ENCODE measurements at places on chromosomes 12 and 14.

DNA sequence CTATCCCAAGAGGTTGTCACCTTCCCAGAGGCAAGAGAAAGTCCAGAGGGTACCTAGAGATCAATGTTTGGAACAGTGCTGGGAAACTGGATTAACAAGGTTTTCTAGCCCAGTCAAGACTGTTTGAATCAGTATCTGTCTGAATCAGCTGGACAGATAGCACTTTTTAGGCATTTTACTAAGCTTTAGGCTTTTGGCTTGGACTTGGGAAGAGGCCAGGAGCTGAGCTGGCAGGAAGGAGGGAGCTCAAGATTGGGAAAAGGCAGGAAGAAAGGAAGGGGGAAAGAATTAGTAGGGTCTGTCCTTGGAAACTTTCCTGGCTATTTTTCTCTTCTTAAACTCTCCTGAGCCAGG lies 8.3 kb downstream of the IKZF4 start:
- no peak for DNase-seq

DNA sequence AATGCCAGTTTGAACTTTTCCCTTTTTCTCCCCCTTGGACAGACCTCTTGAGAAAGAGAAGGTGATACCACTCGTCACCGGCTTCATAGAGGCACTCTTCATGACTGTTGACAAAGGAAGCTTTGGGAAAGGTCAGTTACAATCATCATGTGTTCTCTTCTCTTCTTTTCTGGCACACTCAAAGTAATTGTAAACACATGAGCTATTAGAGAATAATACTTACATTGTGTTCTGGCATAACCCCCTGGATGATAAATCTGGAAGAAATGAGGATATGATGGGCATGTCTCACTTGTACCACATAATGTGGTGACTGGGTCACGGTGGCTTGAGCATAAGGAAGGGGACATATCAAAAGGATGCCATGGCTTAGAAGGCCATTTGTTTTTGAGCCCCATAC lies 20.0 kb downstream of the UTP20 start:
- no peak for DNase-seq

- DNase-seq, result no peak
Measured at GRCh38 chr12:30813525-30814294, 59.0 kb upstream of the CAPRIN2 start.

- DNase-seq, result no peak
Measured at GRCh38 chr14:91258011-91258618, 13.6 kb upstream of the GPR68 start.

DNA sequence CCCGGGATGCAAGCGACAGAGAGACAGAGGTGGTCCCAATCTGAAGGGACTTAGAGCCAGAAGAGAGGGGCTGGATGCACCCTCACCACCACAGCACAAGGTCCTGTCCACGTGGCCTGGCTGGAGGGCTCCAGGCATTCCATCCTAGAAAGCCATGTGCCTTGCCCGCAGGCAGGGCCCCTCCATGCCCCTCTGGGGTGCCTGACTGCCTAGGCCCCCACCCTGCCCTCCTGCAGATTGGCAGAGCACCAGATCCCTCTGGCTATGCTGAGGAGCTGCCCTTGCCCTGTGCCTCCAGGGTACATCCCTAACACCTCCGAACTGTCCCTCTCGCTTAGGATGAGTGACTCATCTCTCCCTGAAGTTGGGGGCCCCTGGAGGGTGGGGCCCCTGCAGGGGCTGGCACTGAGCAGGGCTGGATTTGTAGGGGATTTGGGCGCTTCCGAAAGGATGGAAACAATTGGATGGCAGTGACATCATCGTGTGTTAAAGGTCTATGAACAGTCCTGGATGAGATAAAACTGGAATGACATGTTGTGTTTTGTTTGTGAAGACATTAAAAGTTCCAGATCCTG lies 50.9 kb downstream of the CHGA start:
- DNase-seq, result no peak

GRCh38 chr12:104890476-104891096 lies 67.5 kb downstream of the SLC41A2 start:
- no peak for DNase-seq

DNA sequence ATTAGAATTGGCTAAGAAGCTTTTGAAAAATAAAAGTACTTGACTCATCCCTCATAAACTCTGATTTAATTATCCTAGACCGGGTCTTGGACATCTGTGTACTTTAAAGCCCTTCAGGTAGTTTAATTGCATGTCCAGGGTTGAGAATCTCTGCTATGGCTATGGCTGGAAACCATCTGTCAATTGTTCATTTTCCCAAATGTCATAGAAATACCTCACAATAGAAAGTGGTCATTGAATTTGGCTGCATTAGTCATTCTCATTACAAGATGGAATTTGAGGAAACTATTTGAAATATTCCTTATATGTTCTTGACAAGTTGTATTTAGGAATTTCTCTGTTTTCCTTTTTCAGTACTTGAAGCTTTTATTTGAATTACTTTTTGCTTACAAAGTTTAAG lies 111.3 kb downstream of the TSHR start:
- DNase-seq, result no peak

GRCh38 chr12:12901158-12901791 lies 9.9 kb downstream of the GPRC5A start:
- DNase-seq, result no peak

GRCh38 chr12:75048767-75049166 lies 160.9 kb downstream of the KCNC2 start:
- no peak for DNase-seq

DNA sequence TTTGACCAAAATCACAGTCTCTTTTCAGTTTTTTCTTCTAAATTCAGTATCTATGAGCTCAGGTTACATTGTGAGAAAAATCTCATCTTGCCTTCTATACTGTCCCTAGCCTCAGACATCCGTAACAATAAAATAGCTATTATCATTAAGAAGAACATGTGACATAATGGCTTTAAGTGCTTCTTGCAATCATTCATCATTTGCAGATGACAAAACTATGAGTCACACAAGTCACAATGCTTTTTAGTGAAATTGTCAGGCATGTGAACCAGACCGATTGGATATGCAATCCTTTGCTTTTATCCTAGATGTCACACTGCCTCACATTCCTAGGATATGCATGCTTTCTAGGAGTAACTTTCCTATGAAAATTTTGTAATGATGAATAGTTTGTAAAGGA lies 313.1 kb downstream of the SLC6A15 start:
- peak; percentile 7 for DNase-seq

- DNase-seq, result peak; percentile 20
Measured at GRCh38 chr14:62001963-62002362, 239.7 kb downstream of the SNAPC1 start.

- DNase-seq, result no peak
Measured at GRCh38 chr14:21382095-21382494, 1.7 kb downstream of the SUPT16H start.

GRCh38 chr12:96069511-96070231 lies 34.3 kb upstream of the LTA4H start:
- no peak for DNase-seq

GRCh38 chr12:3897371-3897971 lies 24.3 kb upstream of the PARP11 start:
- DNase-seq, result no peak

- DNase-seq, result no peak
Measured at GRCh38 chr14:58152014-58152857, at the start of gene ARMH4. Gene ARMH4, minus strand, starts transcription at chr14:58152213. Its CDS starts 12,855 bp downstream, at chr14:58139358.

- DNase-seq, result no peak
Measured at GRCh38 chr12:55664826-55665225, 28.1 kb downstream of the OR10P1 start.

DNA sequence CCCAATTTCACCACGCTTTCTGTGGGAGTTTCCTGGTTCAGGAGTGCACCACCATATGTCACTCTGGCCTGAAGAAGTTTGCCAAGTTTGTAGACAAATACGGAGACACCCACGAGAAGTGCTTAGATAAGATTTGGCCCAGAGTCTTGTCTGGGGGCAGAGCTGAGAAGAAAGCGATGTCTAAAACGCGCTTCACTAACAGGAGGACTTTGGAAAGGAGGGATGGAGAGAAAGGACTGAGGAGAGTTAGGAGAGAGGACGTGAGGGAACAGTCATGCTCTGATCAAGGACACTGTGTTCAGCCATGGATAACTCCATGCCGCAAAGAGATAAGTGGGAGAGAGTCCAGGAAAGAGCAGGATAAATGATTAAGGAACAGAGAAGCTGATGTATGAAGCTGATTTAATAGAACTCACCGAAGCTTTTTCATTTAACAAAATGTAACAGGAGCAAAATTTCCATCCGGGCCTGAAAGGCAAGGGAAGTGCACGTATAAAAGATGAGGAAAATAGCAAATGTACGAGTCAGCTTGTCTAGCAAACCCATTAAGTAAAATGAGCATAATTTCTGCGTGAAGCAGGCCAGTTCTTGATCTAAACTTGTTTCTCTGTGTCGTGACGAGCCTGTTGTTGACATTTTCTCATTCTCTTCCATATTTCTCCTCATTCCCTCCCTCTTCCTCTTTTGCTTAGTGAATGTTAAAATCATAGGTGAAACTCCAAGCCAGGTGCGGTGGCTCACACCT lies 23.4 kb upstream of the MAP3K9 start:
- no peak for DNase-seq

- DNase-seq, result no peak
Measured at GRCh38 chr12:105806400-105806770, 332.4 kb downstream of the NUAK1 start.

GRCh38 chr12:52162981-52163380 lies 28.8 kb downstream of the KRT80 start:
- no peak for DNase-seq

DNA sequence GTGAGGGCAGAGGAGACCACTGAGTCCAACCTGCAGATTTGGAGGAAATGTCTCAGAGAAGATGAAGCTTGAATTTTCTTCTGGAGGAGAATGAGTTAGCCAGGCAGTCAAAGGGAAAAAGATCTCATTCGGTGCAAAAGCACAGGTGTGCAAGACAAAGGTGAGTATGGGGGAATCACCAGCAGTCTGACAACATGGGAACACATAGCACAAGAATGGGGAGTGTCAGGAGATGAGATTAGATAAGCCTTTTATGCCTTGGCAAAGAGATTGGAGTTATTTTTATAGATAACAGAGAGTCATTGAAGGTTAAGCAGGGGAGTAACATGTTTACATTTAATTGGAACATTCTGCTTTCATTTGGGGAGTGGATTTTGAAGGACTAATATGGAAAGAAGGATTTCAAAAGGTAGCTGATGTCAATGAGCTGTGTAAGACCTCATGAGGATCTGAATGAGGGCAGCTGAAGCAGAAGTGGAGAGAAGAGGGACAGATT lies 171.3 kb upstream of the NTF3 start:
- no peak for DNase-seq

- no peak for DNase-seq
Measured at GRCh38 chr14:56891226-56891625, 80.9 kb upstream of the OTX2 start.

DNA sequence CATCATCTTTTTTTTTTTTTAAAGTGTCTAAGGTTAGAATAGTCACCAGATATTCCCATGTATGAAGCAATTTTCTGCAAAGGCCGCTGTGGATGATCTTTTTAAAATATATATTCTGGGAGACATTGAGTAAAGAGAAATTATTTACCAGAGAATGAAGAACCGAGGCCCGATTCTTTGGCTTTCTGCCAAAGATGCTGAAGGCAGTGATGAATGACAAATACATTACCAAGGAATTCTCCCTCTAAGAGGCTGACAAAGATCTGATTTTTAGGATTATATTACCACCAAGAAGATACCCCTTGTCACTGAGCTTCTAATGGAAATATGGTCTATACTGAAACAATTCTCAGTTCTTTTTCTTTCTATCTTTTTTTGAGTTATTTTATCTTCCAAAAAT lies 336.8 kb downstream of the NAV3 start:
- no peak for DNase-seq

GRCh38 chr12:111093428-111094142 lies 173.2 kb upstream of the MYL2 start:
- no peak for DNase-seq

GRCh38 chr14:59600211-59600945 lies 23.8 kb upstream of the CCDC175 start:
- no peak for DNase-seq

- no peak for DNase-seq
Measured at GRCh38 chr14:104919993-104920315, 4.7 kb upstream of the PLD4 start.

DNA sequence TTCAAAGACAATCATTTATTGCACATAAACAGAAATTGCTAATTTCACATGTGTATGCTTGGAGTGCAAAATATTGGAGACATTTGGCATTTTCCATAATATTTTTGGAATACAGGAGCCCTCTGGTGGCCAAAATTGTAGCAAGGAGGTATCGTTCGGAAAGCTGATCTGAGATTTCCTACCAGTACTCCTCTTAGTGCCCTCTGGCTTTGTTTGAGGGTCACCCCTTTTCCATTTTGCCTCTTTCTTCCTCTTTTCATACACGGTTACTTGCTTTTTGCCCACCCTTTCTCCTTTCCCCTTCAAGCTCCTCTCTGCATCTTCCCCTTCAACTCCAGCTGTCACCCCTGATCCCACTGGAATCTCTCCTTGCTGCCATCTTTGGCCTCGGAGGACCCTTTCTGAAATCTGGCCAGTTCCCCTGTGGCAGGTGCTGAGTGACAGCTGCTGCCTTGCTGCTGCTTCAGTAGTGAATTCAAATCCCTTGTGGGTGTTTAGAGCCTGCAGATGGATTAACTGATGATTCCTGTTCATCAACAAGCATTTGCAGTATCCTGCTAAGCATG lies 164.6 kb upstream of the PARP11 start:
- DNase-seq, result peak; percentile 20

DNA sequence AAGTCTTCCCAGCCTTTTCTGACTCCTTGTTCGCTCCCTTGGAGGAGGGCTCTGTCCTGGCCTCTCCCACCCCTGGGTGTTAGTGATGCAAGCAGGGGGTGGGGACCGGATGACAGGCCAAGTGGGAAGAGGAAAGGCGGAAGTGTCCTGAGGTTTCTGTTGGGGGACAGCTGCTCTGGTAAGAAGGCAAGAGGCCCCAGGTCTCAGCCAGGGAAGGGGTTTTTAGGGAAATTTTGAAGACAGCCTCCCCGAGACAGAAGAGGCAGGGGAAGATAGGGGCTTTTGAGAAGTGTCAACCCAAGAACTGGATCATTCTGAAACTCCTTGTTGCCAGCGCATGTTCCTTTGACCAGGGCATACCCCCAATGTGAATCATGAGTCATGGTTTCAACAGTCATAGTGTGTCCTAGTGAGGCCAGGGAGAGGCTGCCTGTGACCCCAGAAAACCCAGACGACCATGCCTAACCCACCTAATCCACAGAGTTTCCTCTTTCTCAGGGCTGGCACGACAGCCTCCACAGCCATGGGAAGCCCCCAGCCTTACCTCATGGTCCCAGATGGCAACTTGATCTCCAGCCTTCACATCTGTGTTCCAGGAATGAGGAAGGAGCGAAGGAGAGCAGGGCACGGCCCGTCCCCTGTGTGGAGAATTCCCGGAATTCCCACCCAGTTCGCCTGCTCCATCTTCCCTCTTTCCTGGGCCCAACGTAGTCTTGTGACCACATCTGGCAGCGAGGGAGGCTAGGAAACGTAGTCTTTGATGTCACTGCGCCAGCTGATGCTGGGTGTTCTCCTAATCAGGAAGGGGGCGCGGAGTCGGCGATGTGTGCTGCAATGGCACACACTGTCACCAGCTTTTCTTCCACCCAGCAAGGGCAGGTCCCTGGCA lies 4.9 kb upstream of the GPR132 start:
- DNase-seq, result no peak

- DNase-seq, result no peak
Measured at GRCh38 chr14:101895256-101895655, 69.1 kb upstream of the DYNC1H1 start.

GRCh38 chr12:132955094-132956010 lies 754 bp downstream of the ZNF605 start:
- DNase-seq, result no peak
